CD4-positive, alpha-beta T cell treated with Interleukin-15 for 4 hours (primary cell): ENCODE measurements at places on chromosomes 2 and 18.

DNA sequence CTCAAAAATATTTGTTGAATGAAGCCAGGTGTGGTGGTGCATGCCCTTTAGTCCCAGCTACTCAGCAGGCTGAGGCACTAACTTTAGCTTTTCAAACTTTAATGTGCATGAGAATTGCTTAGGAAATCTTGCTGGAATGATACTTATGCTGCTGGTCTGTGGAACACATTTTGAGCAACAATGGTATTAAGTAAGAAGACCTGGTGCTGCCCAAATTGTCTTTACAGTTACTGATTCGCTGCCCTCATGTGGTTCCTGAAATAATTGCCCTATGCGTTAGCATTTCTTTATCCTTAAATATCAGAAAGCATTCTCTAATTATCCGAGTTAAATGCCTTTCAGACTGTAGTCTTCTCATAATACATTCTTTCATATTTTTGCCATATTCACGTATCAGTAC, 76.0 kb upstream of the SESTD1 start:
- peak; percentile 7 for DNase-seq

DNA sequence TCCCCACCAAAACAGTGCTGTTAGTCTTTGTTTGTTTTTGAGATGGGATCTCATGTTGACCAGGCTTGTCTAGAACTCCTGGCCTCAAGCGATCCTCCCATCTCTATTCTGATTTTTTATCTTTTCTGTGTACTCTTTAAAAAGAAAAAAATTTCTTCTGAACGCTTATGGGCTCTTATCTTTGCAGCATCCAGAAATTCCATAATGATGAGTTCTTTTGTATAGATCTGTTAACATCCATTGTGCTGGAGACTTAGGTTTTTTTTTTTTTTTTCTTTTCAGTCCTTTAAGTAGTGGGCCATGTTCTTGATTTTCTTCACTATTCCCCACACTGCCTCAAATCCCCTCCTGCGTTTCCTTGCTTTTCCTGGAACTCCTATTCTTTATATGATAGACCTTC, 31.0 kb downstream of the RBBP8 start:
- DNase-seq, result no peak

DNA sequence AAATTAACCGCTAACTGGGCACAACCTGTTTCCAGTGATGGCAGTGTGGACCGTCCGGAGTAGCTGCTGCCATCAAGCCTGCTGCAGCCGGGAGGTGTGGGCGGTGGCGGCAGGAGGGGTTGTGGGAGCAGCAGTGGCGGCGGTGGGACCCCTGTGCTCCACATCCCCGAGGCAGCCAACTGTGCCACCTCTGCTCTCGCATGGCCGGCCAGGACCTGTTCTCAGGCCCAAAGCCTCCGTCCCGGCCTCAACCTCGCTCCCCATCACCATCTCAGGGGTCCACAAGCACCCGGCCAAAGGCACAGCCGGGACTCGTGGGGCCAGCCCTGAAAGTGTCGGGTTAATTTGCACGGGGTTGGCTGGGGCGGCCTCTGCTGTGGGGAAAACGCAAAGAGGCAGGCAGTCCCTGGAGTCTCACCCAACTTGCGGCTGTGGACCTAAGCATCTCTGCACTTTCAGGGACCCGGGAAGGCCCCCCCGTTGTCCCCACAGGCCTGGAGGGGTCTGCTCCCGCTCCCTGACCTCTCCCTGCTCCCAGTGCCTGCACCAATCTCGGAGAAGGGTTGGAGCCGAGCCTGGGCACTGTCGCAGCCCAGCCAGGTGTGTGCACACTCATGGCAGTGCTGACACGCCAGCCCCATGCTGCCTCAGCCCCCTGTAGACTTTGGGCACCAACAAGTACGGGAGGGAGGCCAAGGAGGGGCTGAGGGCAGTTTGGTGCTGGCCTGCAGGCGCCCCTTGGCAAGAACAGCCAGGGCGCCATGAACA, 44.4 kb upstream of the PEX13 start:
- no peak for DNase-seq

DNA sequence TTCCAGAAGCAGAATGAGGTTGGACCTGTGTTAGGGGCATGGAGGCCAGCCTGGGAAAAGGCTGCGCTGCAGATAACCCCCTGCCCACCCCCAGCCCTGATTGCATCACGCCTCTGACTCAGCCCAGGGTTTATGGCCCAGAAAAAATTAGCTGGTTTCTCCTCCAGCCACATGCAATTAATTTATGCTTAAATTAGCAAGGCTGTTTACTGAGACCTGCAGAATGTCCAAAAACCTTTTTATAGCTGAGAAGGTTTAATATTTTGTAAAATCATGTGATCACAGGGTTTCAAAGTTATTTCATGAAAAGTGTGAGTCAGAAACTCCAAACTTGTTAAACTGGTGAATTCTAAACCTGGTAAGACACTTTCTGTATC, 123.1 kb upstream of the HDAC4 start:
- DNase-seq, result no peak

- DNase-seq, result no peak
Observed at GRCh38 chr2:68216454-68217310, 35.6 kb downstream of the PPP3R1 start.

DNA sequence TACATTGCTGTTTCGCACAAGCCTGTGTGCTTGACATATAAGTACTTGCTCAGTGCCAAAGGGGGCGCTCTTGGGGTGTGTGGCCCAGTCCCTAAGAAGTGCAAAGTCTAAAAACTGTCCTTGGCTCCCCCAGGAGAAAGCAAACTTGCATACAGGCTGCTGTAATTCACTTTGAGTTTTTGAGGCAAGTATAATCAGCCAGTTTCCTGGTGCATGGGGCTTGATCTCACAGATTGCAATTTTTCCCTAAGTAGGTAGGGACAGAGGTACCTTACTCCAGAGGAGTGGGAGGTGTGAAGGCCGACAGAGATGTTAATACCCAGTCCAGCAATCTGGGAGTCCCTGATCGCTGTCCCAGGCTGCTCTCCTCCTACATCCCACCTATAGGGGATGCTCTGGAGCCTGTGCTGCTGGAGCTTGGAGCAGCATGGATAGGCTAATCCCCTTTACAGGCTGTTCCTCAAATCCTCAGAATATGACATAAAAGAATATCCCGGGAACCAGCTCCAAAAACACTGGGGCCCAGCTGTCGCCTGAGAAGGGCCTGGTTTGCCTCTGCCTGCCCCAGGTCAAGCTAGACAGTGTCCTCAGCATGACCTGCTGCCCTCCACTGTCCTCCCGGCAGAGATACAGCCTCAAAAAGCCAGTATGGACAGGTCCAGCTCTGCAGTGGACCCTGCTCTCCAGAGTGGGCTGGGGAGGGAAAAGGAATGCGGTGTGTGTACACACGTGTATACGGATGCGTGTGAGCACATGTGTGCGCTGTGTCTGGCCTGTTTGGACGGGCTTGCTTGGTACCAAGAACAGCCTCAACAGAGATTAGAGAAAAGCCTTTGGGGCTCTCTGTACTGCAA, 136.5 kb upstream of the HAAO start:
- DNase-seq, result no peak

- DNase-seq, result peak; percentile 17
Observed at GRCh38 chr18:63342206-63342605, 22.6 kb upstream of the BCL2 start.

DNA sequence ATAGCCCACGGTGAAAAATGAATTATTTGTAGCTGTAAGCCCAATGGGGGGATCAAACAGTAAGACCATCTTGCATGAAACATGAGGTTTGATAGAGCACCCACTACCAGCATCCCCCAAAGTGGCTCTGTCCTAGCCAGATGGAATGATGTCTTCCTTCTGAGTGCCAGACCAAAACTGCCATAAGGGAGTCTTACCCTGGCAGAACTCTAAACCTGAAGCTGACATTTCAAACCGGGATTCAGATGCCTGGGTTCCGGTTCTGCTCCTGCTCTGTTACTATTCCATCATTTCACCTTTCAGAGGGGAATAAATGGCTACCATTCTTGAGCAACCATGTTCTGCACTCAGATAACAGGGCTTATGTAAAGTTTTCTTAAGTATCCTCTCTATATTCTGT, 67.4 kb downstream of the MYO3B start:
- no peak for DNase-seq

DNA sequence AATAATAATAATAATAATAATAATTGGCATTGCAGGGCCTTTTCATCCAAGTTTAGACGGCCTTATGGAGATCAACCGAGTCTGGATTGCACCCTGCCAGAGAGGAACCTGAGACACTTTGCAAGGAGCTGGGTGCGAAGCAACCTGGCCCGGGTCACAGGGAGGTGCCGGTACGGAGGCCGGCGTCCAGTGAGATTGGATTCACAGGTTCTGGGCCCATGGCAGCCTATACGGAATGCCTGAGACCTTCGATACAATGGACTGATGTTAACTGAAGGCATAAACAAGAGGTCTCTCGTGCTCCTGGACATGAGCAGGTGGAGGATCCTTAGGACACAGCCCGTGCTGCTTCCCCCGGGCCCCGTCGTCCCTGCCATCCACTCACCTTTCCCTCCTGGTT, 416.5 kb upstream of the SALL3 start:
- DNase-seq, result no peak

DNA sequence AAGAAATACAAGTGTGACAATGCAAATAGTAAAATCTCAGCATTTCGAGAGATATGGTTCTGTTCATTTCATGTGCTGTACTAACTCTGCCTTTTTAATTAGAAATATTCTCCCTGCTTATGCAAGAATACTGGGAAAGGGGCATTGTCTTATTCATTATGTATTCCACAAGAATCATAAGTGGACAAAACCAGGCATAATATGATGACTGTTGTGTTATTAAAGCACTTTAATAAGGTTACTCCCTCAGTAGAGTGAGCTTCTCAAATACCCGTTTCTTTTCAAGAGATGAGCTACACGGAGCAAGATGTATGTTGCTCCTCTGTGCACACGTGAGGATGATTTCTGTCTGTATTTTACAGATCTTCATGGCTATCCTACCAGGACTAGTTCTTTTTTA, 638.7 kb upstream of the FANCL start:
- DNase-seq, result no peak

GRCh38 chr2:101745711-101746694, 48.5 kb downstream of the MAP4K4 start:
- DNase-seq, result no peak

- no peak for DNase-seq
Observed at GRCh38 chr2:120176526-120176925, 46.7 kb downstream of the TMEM185B start.

GRCh38 chr18:11215216-11215615, 65.8 kb upstream of the PIEZO2 start:
- DNase-seq, result no peak

DNA sequence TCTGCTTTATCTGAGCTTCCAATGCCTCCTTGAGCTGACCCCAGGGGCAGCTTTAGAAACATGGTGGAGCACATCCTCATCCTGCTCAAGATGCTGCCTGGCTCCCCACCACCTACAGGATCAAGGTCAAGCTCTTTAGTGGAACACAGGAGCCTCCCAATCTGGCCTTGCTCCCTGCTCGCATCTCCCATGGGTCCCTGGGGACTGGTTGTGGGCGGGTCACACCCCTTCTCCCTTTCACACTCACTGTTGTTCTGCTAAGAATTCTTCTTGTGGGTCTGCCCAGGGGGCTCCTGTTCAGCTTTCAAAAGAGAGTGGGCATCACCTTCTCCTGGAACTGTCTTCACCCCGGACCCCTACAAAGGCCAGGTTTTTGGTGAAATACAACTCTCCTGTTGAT, 8.4 kb upstream of the NT5DC4 start:
- DNase-seq, result no peak

- DNase-seq, result no peak
Observed at GRCh38 chr18:35190948-35191697, 49.7 kb upstream of the ZNF397 start.
